Endothelial cell (in vitro differentiated cells): ENCODE measurements at places on chromosomes 12 and 14.
A peak's percentile ranks its signal among the peaks of the same experiment; 100 is the strongest.

- DNase-seq = no peak
These were observed 25.6 kb downstream of the NDUFA12 start for GRCh38 chr12:94977766-94978468.

DNA sequence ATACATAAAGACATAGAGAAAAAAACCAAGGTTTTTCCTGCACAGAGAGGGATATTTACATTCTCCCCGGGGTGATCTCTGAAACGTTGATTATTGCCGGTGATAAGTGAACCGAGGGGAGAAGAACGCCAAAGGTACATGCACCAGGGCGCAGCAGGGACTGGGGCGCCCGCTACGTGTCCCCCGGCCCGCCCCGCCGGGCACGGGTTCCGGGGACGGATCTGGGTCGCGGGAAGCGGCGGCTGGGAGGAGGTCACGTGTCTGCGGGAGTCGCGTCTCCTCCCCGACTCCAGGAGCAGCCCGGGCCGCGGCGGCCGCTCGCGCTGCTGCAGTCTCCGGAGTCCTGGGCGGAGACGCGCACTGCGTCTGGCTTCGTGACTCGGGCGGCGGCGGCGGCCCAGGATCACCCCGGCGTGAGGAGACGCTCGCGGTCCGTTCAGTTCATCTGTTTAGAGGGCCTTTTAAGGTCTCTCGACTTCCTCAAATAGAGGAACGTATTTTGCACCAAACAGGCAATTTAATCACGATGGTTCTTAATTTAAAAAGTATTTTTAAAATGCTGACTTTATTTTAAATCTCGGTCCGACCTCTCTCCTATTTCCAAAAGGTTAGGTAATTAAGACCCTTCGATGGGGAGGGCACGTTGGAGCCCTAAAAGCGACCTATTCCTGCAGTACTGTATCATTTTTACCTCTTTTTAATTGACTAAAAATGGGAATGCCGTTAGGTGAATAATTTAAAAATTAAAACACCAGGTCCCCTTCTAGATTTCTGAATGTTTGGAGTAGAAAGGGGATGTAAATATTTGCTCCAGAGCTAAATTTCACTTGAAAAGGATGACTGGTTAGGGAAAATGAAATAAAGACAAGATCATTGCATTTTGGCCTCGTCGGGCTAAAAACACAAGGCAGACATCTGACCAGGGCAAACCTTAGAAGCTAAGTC, 1.8 kb upstream of the BHLHE41 start:
- peak; percentile 79 for DNase-seq

GRCh38 chr12:41769810-41770209, 374.9 kb downstream of the GXYLT1 start:
- no peak for DNase-seq

DNA sequence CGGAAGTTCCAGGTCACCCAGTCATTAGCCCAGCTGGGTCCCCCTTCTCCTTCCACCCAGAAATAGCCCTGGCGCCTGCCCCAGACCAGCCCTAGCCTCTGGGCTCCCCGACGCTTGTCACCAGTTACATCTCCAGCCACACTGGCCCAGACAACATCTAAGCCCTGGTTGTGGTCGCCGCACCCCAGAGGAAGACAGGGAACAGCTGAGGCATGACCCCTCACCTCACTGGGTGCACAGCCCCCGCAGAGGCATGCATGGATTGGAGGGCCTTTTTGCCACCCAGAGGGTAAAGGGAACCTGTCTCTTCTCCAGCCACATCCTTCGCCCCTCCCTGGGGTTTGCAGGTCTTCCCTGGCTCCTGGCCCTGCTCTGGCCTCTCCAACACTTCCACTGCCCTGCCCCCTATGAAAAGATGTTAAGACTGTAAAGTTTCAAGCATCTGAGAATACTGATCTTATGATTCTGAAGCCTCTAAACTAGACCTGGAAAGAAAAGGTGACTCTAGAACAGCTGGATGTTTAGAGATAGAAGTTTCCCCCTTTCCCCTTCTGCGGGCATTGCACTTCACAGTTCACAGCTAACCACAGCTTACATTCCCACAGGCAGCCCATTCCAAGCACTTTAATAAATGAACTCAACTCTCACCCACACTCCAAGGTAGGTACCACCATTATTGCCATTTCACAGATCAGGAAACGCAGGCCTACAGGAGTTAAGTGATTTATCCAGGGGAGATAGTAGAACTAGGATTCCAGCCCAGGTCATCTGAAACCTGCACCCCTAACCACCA, 14.7 kb downstream of the TMEM119 start:
- no peak for DNase-seq

- DNase-seq = no peak
These were observed 52.3 kb upstream of the GPHB5 start for GRCh38 chr14:63371033-63371432.
